ENCODE measurements at places on chromosomes 3 and 15.

GRCh38 chr3:16583551-16583950 lies 21.7 kb downstream of the DAZL start:
- DNase-seq = no peak

DNA sequence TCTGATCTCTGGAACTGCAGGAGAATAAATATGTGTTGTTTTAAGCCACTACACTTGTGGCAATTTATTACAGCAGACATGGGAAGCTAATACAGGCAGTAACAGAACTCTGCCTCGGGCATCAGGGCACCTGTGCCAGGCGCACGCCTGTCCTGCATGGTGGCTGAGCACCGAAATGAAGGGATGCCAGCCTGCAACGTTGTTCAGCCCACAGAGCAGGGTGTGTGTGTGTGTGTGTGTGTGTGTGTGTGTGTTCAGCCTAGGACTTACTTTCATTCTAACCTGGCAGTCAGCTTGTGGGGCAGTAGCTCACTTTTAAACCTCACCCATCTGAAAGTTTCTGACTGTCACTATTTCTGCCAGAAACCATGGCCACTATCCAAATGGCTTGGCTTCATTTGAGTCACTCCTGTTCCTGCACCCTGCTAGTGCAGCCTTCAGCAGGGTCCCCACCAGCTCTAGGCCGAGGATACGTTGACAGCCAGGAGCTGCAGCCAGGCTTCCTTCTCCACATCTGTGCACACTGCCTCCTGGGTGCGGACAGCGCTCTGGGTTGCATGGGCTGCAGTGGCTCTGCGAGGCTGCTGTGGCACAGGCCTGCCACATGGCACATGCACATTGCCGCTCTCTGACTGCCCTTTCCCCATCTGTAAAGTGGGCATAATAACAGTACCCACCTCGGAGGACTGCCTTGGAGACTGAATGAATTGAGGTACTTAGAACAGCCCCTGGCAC lies 4.5 kb downstream of the UROC1 start:
- DNase-seq = no peak

- no peak for DNase-seq
These were observed 21.7 kb downstream of the MTMR10 start for GRCh38 chr15:30969724-30970123.

DNA sequence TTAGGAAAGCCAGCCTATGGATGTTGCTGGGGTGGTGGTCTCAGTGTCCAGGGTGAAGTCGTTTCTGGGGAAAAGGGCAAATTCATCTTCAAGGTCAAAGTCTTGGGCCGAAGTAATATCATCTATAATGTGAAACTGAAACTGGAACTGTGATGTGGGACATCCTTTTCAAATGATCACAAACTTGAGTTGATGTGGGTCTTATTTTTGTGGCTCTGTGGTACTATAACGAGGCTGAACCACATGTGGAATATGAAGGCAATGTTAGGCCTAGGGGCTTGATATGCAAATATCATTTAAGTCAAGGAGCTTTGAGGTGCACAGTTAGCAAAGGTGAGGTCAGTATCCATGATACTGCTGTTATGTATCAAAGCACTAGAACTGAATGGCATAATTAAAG lies 1.5 kb upstream of the CD200R1L start:
- DNase-seq = no peak

DNA sequence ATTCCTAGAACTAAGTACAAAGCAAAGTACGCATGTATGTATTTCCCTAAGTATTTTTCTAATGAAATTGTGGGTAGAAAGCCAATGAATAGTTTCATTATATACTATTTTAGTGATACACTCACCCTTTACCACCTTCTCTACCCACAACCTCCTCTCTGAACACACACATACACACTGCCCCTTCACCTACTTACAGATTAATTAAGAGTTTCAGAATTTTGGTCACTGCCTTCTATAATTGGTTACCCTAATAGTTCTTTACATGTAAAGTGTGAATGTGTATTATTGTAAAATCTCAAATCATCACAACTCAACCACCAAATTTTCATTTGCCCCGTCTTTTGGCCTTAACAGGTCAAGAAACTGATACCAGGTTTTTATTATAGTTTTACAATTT lies 7.2 kb downstream of the PFN2 start:
- no peak for DNase-seq

- no peak for DNase-seq
These were observed 74.8 kb upstream of the POMGNT2 start for GRCh38 chr3:43180694-43181093.

GRCh38 chr15:89208256-89208655 lies 13.1 kb downstream of the RLBP1 start:
- DNase-seq = no peak

GRCh38 chr15:52529341-52529924 lies 753 bp upstream of the MYO5A start:
- no peak for DNase-seq

GRCh38 chr15:63978511-63979261 lies 67.6 kb downstream of the DAPK2 start:
- no peak for DNase-seq
